Vagina (tissue), 2 donors: ENCODE measurements at places on chromosomes 12 and 14.

DNA sequence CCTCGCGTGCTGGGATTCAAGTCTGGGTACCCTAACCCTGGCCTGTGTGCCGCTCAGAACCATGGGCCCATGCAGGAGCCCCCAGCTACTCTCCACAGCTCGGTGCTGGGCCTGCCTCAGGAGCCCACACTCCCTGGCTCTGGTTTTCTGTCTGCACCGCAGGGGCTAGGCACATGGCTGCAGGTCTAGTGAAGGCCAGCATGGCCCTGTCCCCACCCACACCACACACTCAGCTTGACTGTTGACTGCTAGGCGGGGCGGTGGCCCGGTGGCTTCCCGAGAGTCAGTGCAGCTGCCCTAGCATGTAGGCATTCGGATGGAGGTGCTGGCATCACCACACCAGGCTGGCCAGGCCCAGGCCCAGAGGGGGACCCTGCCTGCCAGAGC lies 7.9 kb downstream of the INF2 start:
- DNase-seq = no peak

GRCh38 chr14:64515053-64515452 lies 10.5 kb downstream of the ZBTB1 start:
- no peak for DNase-seq

- DNase-seq = no peak
Observed at GRCh38 chr14:23605931-23606585, 27.5 kb upstream of the JPH4 start.

GRCh38 chr12:50621399-50622300 lies 116.9 kb downstream of the DIP2B start:
- no peak for DNase-seq

- DNase-seq = no peak
Observed at GRCh38 chr12:4909410-4909733, 333 bp upstream of the KCNA1 start.

DNA sequence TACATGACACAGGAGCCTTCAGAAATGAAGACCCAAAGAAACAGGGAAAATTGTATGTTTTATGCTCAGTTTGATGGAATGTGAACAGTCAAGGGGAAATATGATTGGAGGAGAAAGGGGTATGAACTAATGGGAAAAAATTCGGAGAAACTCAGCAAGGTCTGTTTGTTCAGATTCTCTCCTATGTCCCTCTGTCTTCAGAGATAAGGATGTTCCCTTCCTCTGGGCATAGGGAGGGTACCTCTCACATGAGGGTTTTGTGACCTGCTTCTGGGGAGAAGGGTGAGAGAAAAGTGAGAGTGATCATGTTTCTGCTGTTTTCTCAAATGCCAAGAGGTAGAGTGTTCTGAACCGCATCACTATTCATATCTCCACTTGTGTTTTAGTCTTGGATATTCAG lies 26.6 kb upstream of the LIMA1 start:
- no peak for DNase-seq

DNA sequence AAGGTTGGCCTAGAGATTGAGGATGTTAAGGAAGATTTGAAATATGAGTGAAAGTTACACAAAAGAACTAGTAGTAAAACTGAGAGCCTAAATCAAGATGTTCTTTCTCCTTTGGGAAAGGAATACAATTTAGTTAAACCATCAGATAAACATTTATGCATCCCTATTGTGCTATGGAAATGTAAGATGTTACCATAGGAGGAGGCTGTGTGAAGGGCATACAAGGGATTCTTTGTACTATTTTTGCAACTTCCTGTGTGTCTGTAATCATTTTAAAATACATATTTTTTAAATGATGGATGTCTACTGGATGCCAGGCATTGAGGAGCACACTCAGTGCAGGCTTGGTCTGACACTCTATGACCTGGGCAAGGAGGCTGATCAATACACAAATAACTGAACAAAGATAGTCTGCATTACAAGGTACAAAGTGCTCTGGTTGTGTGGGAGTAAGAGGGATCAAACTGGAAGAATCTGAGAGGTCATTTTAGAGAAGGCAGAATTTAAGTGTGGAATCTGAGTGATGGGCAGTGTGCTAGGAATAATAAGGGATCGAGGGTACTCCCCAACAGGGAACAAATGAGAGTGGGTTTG lies 5.8 kb upstream of the CHPT1 start:
- no peak for DNase-seq

DNA sequence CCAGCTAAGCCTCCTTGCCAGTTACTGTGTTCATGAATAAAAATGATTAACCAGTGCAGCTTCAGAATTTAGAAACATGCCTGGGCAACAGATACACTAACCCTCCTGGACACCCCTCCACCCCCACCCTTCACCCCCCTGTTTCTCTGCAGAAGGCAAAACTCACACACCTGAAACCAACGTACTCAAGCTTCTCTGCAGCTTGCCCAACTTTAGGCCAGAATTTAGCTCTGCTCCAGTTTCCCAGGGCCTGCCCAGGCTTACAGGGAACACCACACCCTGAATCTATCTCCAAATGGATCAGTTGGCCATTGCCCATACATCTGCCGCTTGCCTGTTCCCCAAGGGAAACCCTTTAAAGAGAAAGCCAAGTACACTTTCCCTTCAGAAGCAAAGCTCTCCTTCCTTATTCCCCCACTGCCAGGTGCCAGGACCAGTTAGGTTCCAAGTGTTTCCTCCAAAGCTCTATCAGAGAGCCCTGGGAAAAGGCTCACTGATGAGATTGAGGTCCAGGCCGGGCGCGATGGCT lies 1.8 kb upstream of the SPPL3 start:
- no peak for DNase-seq

DNA sequence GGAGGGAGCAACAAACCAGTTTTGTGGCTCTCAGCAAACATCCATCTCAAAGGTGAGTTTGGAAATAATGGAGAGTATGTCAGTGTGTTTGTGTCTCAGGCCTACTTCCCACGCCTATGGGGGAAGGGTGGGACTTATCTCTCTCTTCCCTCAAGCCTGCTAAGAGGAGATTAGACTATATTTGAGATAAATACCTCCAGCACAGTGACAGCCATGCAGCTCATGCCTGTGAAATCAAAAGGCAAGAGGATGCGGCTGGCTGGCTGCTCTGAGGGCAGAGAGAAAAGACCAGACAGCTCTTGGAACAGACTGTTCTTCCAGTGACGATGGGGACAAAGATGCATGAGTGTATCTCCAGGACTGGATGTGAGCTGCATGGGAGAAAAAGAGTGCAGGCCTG lies 14.7 kb upstream of the POC1B start:
- DNase-seq = no peak

- no peak for DNase-seq
Observed at GRCh38 chr14:105383083-105383730, 15.1 kb upstream of the TEX22 start.

GRCh38 chr12:93805736-93806141 lies 128.6 kb downstream of the CRADD start:
- no peak for DNase-seq

DNA sequence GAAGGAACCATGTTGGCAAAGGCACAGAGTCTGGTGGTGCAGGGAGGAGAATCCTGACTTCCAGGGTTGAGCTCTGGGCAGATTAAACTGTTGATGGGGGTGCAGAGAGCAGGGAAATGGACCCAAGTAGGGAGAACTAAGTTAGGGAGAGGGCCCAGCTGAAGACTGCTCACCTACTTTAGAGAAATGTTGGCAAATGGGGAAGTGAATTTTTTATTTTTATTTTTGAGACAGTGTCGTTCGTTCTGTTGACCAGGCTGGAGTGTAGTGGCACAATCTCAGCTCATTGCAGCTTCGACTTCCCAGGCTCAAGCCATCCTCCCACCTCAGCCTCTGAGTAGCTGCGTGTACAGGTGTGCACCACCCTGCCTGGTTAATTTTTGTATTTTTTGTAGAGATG lies 32.1 kb upstream of the TUBA1A start:
- DNase-seq = no peak

- no peak for DNase-seq
Observed at GRCh38 chr14:26839481-26839880, 241.6 kb upstream of the NOVA1 start.

DNA sequence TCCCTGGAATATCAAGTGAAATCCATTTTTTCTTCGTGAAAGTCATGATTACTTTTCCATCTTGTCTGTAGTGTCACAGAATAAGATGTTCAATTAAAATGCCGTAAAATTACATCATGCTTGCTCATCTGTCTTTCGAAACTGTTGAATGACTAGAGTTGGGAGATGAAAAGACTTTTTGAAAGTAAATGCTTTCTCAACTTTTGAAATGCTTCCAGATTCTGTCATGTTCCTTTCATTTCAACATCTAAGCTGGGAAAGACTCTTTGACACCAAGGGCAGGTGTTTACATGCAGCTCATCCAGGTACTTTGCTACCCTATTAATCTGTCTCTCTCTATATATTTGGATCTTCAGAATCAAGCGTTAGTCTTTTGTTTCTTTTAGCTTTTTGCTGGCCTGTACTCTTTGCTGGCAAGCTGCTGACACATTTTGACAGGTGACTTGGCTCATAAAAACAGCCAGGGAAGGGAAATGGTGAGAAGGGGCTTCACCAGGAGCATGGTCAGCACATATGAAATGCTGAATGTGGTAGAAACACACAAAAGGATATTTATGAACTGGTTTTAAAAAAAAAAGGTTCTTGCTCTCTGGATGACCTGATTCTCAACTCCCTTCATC lies 77.0 kb upstream of the METAP2 start:
- no peak for DNase-seq

DNA sequence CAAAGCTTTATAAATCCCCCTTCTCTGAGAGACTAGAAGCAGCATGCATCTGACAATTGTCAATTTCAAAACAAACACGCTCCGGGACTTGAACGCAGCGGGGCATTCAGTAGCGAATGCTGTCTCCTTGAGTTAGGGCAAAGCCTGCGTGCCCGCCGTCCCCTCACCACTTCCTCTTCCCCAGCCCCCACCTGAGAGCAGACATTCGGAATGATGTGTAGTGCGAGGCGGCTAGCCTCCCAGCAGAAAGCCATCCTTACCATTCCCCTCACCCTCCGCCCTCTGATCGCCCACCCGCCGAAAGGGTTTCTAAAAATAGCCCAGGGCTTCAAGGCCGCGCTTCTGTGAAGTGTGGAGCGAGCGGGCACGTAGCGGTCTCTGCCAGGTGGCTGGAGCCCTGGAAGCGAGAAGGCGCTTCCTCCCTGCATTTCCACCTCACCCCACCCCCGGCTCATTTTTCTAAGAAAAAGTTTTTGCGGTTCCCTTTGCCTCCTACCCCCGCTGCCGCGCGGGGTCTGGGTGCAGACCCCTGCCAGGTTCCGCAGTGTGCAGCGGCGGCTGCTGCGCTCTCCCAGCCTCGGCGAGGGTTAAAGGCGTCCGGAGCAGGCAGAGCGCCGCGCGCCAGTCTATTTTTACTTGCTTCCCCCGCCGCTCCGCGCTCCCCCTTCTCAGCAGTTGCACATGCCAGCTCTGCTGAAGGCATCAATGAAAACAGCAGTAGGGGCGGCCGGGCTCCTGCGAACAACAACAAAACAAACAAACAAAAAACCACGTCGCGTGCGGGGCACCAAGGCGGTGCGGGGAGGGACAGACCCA lies 2.2 kb downstream of the PRMT8 start:
- DNase-seq = no peak

- DNase-seq = no peak
Observed at GRCh38 chr12:28237423-28237822, 47.2 kb downstream of the CCDC91 start.

DNA sequence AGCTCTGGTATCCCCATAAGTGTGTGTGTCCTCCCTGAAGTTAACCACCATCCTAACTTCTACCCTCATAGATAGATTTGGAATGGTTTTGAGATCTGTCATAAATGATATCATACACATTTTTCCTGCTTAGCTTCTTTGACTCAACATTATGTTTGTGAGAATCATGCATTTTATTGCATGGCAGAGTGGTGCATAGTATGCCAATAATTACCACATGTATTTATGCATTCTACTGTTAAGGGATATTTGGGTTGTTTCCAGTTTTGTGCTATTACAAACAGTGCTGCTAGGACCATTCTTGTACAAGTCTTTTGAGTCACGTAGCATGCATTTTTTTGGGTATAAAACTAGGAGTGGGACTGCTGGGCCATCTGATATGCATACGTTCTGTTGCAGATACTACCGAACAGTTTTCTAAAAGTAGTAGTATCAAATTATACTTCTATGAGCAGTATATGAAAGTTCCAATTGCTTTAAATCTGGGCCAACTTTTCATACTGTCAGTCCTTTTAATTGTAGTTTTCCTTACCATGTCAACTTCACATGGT lies 13.4 kb downstream of the GRIP1 start:
- no peak for DNase-seq

GRCh38 chr12:18352312-18352711 lies 91.0 kb downstream of the PIK3C2G start:
- DNase-seq = no peak

DNA sequence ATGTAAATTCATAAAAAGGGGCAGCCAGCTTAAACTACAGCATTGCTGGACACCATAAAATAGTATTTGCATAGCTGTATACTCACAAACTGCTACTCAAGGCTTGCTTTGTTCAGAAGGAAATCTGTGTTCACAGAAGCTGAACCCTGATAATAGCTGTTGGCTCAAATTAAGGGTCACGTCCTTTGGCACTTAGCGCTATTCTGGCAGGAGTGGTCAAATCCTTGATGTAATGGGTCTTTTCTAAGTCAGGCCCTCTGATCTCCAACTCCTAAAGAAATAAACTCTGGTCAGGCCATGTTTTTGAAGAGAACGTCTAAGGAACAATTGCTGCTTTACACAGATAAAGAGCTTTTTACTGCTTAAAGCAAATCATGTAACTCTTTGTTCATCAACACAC lies 12.8 kb upstream of the PSMA6 start:
- DNase-seq = no peak

DNA sequence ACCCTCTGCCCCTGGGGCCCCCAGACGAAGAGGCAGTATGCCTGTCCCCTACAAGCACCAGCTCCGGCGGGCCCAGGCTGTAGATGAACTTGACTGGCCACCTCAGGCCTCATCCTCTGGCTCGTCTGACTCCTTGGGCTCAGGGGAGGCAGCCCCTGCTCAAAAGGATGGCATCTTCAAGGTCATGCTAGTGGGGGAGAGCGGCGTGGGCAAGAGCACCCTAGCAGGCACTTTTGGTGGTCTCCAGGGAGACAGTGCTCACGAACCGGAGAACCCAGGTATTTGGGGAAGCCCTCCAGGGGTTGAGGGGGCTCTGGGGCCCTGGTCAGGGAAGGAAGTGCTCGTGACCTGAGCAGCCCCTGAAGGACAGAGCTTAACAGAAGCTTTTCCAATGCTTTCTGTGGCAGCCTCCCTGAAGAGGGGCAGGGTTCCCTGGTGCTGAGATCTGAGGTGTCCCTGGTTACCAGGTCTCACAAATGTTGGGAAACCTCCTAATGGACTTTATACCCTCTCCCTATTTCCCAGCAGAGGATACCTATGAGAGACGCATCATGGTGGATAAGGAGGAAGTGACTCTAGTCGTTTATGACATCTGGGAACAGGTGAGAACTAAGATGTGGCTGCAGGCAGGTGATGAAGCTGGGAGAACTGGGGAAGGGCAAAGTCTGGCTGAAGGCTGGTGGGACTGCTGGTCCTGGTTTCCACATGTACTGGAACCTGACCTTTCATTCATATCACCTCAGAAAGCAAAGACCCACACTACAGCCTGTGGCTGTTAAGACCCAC lies 1.9 kb downstream of the REM2 start:
- DNase-seq = no peak
